ENCODE measurements at places on chromosomes 11 and 22.

GRCh38 chr11:99257131-99257530 is 236.4 kb downstream of the CNTN5 start:
- DNase-seq, result no peak

DNA sequence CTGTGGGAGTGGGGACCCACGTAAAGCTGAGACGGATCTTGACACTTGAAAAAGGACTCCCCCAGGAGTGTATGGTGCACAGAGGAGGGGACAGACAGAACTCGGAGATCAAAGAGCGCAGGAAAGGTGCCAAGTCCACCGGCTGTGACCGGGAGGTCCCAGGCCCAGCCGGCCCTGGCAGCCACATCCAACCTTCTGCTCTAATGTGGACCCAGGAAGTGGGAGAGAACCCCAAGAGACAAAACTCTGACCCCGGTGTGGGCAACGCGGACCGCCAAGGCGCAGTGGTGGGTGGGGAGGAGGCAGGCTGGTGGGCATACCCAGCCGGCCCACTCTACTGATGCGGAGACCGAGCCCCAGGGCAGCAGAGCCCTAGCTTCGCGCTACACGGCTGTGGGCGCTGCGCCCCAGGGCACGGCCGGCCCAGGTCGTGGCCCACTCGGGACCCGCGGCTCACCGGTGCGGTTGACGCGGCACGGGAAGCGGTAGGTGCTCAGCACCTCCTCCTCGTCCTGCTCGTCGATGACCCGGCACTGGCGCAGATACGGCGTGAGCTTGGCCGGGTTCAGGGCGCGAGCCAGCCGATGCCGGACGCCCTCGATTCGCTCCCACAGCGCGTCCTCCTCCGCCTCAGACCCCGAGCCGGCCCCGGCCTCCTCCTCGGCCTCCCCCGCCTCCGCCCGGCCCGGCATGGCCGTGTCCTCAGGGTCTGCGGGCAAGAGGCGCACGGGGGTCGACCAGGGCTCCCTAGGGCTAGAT is 527 bp downstream of the CARD10 start:
- DNase-seq, result no peak

GRCh38 chr11:128326791-128327190 is 260.6 kb downstream of the ETS1 start:
- no peak for DNase-seq

- DNase-seq, result no peak
These were observed 189.0 kb downstream of the LUZP2 start for GRCh38 chr11:24685821-24686220.

Data from inflammatory macrophage treated with lipopolysaccharide for 1 hour (primary cell).